Activated T-helper 2 cell treated with anti-CD3 and anti-CD28 coated beads, Interferon-gamma antibody, Interleukin-2, Interleukin-4, amounts not matched to agents 10 μg/mL and 5 μg/mL and 100 μg/mL, durations not matched to agents 14 hours and 24 hours and 36 hours (primary cell): ENCODE measurements at places on chromosomes 1 and 21.

DNA sequence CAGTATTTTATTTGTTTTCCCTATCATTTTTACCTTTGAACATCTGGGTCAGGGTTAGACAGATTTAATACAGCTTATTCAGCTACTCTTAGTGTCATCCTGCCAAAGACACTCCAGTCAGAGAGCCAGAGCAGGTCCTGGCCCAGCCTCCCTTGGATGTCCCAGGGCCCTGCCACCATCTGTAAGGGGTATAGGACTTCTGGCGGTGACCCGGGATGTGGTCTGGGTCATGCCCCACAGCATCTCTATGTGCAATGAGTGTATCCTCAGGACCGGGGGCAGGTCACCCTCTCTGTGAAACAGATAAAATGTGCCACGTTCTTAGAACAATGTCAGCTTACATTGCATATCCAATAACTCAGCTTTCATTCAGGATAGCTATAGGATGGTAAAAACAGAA lies 37.8 kb upstream of the PRSS38 start:
- no peak for DNase-seq

DNA sequence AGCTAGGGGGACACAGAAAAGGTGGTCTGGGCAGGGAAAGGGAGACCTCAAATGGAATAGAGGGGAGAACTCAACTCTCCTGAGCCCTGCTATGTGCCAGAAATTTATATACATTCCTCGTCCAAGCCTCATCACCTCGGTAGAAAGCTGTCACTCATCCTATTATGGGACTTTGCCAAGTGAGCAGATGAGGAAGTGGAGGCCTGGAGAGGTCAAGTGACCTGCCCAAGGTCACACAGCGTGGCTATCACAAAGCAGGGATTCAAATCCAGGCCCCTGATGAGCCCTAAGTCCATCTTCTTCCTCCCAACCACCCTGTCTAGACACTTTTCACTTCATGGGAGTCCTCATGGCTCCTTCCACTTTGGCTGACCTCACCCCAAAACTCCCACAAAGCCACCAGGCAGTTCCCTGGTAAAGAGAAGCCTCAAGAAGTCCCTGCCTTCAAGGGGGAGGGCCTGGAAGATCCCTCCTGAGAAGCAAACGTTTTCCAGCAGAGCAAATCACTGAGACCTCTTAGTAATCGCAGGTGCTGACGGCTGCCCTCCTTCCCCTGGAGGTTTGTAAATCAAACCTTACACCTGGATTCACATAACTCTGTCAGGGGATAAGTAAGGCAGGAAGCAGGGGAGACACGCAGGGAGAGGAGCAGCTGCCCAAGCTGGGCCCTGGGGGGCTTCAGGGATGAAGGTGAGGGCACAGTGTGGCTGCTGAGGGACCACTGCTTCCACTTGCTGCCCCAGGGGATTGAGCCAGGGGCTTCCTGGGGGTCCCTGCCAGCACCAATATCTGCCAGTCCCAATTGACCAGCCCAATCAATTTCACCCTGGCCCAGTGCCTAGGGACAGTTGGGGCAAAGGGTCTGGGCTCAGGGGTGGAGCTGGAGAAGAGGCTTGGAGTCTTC lies 351.2 kb downstream of the MATN1 start:
- DNase-seq: no peak

DNA sequence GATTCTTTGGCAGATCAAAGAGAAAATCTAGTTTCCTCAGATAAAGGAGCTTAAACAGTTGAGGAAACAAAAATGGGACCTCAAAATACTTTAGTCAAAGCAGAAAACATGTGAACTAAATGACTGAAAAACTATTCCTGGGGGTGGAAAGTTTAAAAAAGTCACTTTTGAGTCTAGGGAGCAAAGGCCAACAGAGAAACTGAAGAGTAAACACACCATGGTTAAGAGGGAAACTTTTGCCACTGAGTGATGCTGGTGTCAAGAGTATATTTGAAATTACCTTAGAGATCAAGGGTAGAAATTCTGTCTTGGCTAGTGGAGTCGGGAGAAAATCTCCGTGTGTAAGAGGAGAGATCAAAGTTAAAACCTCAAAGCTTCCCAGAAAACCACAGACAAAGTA lies 501.2 kb upstream of the ADGRL4 start:
- no peak for DNase-seq

- no peak for DNase-seq
Measured at GRCh38 chr1:240385985-240386978, 225.7 kb downstream of the GREM2 start.

DNA sequence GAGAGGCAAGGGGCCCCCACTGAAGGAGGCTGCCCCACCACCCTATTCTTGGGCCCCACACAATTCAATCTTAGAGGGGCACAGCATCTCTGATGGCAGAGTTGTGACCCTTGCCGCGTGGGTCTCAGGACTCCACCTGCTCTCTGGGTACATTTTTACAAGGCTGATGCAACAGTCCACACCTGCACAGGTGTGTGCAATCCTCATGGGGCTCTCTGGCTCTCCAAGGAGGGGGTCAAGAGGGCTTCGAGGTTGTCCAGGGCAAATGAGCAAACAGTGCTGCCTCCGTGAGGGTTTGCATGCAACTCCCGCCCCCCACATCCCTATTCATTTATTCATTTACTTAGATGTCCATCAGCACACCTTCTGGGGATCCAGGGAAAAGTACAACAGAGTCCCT lies 81.6 kb upstream of the IFFO2 start:
- DNase-seq: no peak

- no peak for DNase-seq
Measured at GRCh38 chr1:53465023-53465957, 6.1 kb downstream of the DMRTB1 start.

DNA sequence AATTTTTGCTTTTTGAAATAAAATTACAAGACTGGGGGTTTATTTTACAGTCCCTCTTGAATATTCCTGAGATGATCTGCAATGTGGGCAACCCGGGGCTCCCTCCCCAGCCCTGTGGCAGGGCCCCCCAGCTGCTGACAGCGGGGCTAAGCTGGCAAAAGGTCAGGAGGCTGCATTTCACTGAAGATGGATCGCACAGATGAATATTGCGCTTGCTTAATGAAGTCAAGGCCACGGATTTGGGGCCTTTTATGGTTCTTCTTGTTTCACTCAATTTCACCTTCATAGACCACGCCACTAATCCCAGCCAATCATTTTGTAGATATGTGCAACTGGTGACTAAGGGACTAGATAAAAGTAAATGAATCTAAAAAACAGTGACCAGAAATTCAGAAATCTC lies 50.8 kb upstream of the SLC22A15 start:
- no peak for DNase-seq

DNA sequence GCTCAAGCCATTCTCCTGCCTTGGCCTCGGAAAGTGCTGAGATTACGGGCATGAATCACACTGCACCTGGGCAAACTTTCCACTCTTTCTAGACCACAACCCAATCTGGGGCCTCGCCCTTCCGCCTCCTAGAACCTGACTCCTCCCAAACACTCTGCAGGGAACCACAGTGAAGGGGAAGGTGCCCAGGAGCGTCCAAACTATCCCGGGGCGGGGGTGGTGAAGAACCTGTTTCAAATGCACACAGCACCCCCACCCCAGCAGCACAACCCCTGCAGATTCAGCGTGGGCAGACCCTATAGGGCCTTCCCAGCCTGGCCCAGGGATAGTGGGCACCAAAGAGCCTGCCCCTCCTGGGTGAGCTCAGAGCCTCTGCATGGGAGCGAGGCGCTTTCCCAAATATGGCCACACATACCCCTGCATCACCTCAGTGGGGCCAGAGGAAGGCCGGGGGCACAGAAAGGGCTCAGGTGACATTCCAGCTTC lies 86.9 kb downstream of the STUM start:
- DNase-seq: peak; percentile 43

DNA sequence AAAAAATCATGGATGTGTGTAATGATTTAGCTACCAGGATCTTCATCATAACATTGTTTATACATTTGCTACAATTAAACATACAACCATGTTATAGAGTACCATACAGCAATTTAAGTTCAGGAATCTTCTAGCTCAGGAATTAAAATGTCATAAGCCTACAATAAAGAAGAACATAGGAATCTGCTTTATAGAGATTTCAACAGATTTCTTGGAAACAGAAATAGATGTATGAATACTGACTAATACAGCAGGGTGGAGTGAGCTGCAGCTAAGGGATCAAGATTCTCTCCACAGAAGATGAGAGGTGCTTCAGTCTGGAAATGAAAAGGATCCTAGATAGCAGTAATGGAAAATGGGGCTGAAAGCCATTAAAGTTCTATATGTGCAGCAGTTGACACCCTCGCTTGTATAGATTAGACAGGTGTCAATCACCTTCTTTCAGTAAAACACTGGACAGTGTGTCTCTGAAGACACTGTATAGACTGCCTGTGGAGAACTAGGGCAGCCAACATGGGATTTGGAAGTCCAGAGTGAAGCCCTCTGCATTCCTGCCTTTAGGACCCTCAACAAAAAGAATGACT lies 73.9 kb downstream of the DNTTIP2 start:
- DNase-seq: no peak

DNA sequence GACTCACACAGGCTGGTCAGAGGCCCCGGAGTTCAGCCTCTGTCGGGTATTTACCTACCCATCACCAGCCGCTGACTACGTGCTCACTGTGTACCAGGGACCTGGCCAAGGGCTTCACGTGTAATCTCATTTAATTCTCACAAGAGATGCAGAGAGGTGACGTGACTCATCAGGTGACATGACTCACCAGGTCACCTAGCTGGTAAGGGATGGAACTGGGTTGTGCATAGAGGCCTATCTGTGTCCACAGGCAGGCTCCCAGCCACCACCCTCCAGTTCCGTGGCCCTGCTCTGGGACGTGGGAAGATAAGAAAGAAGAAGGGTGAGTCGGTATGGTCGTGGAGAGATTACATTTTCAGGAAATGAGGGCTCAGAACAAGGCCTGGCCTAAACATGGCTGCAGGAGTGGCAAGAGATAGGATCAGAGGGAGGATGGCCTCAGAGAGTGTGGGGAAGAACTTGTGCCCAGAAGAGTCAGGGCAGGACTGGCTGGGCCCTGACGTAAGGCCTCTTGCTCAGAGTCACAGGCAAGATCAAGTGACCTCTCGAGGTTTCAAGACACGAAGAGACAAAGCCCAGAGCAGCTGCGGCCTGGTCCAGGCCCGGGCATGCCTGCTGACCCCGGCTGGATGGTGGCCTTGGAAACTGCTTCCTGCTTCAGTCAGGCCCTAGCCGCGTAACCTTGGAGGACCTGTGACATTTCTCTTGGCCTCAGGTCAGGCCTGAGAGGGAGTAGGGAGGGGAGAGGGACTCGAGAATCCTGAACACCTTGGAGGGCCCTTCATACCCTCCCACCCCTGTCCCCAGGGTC lies 52.7 kb upstream of the WASF2 start:
- DNase-seq: no peak

GRCh38 chr1:183365676-183366075 lies 52.5 kb downstream of the NMNAT2 start:
- no peak for DNase-seq

DNA sequence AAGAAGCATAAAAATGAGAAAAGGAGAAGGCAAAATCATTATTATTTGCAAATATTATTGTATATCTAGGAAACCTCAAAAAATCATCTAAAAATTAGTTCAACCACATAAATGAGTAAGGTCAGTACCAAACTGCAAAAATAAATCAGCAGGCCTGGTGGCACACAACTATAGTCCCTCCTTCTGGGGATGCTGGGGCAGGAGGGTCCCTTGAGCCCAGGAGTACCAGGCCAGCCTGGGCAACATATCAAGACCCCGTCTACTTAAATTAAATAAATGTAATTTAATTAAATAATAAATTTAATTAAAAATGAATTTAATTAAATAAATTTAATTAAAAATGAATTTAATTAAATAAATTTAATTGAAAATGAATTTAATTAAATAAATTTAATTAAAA lies 40.3 kb upstream of the TRIM67 start:
- no peak for DNase-seq
